Stimulated activated CD4-positive, alpha-beta T cell treated with anti-CD3 and anti-CD28 coated beads, Interleukin-4, amount 100 ng/mL, for 24 hours (primary cell): ENCODE measurements at places on chromosomes 7 and 10.
A peak's percentile ranks its signal among the peaks of the same experiment; 100 is the strongest.

DNA sequence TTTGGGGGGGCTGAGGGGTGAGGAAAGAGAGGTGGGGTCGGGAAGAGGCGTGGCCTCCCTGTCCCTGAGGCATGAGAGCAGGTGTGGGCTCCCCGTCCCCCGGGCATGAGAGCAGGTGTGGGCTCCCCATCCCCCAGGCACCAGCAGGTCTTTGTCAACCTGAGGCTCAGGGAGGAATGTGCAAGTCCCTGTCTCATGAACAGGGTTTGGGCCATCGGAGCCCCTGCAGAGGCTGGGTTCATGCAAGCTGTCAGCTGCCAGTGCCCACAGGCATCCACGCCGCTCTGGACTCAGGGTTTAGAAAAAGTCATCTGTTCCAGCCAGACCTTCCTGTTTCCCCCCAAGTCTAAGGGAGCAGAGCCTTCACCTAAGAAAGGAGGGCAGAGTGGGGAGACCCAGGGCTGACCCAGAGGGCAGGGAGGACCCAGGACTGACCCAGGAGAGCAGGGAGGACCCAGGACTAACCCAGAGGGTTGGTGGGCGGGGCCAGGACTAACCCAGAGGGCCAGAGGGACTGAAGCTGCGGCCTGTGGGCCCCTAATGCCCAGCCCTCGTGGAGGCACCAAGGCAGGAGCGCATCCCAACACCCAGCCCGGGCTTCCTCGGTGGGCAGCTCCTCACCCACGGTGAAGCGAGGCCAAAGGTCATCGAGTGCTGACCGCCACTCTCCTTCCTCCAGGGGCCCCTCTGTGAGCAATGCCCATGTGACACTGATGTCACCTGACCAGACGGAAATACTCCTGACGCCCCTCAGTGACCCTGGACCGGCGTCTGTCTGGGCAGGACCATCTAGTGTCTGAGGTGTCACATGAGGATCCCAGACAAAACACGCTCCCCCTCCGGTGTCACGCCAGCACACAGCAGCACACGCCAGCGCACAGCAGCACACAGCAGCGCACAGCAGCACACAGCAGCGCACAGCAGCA, 28.9 kb upstream of the GPR146 start:
- DNase-seq: no peak

DNA sequence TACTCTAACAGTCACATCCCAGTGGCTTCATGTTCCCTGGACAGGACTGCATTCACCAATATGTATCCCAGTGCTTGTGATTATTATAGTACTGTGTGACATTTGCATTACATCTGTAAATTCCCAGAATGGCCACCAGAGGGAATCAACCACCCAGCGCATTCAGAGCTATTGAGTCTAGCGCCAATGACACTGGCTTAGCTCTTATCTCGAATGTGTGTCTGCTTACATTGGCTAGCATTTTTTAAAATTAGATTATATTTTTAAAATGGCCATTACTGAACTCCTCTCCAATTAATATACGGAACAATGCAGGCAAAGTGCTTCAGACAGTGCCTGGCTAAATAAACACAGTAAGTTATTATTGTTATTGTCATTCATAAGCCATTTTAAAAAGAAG, 36.3 kb downstream of the TRIL start:
- DNase-seq: peak; percentile 39

DNA sequence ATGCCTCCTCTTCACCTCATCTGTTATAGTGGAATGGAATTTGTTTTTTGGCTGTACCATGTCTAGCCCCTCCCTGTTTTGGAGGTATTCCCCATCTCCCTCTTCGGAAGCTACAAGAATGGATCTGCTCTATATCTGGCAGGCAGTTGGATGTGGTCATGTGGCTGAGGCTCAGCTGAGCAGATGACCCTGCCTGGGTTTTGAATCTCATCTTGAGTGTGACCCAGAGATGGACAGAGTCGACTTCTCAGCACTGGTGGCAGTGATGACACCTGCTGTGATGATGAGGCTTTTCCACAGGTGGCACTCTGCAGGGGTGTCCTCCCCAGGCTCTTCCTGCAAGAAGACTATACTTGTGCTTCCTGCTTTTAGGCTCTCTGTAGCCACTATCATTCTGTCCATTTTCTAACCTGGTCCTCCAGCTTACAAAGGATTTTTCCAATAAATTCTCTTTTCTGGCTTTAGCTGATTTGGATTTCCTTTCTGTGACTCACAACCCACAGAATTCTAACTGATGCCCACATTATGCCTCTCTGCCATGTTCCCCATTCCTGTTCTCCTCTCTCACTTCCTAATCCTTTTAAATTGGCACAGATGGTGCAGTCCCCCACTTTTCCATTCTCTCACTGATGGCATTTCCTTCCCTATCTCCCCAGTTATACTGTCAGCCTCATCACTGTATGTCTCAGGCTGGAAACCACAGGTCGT, 7.5 kb upstream of the ARHGAP22 start:
- DNase-seq: no peak

- DNase-seq: no peak
Observed at GRCh38 chr7:6290319-6290741, 17.9 kb upstream of the CYTH3 start.

DNA sequence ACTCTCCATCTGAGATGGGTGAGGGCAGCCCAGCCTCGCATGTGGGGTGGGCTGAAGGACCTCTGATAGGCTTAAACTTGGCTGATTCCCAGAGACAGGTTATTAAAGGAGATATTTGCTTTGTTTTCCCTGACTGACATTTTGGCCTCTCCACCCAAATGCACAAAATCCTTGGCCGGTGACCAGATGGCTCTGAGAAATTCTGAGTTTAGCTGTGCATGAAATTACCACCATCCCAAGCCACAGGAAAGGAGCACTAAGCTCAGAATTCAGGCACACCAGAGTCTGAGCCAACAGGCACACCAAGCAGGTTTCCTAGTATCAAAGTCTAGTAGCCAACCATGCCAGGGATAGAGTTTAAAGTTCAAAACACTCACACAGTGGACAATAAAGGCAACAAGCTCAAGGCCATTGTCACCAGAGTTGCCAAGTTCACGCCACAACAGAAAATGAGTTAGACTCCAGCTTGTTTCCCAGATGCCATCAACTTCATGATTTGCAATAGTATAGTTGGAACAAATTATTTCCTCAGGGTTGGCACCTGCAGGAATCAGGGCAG, 387.6 kb downstream of the KCNMA1 start:
- DNase-seq: no peak

GRCh38 chr7:70523249-70523988, 608.5 kb upstream of the GALNT17 start:
- DNase-seq: no peak

DNA sequence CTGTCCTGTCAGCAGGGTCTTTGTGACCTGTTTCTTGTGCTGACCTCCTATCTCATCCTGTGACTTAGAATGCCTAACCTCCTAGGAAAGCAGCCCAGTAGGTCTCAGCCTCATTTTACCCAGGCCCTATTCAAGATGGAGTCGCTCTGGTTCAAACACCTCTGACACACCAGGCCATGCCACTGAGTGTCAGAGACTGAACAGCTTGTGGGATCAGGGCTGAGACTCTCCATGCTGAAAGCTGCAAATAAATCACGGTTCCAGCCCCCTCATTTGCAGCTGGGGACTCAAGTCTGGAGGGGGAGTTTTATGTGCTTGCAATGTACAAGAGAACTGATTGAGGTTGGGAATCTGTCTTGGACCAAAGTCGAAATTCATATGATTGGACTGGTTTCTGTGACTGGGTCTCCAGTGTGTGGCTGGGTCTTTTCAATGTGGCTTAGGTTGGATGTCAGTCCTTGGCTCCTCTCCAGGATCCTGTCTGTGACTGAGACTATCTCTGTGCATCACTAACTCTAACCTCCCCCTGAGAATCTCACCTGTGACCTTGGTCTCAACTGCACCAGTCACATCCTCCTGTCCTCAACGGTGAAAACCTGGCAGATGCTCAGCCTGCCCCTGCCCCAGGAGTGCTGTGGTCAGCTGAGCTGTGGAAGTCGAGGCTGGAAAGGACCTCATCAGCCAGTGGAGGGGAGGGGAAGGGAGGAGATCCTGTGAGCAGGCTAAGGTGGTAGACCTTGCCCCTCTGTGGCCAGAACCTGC, 11.7 kb downstream of the PRF1 start:
- no peak for DNase-seq

GRCh38 chr10:73827346-73828089, 16.1 kb upstream of the NDST2 start:
- no peak for DNase-seq

DNA sequence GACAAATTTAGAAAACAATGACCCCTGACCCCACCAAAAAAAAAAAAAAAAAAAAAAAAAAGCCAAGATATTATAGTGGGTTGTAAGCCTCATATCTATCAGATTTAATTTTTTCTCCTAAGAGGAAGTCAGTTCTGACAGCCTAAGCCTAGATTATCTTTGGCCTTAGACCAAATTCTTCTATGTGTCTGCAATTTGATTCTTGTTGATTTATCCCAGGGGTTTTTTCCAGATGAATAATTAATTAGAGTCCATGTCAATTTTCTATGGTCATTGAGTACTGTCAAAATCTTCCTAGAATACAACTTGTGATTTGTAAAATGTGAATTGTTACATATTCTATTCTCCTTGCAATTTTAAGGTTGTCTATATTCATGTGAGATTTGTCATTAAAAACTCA, 151.6 kb upstream of the CACNA2D1 start:
- DNase-seq: no peak

DNA sequence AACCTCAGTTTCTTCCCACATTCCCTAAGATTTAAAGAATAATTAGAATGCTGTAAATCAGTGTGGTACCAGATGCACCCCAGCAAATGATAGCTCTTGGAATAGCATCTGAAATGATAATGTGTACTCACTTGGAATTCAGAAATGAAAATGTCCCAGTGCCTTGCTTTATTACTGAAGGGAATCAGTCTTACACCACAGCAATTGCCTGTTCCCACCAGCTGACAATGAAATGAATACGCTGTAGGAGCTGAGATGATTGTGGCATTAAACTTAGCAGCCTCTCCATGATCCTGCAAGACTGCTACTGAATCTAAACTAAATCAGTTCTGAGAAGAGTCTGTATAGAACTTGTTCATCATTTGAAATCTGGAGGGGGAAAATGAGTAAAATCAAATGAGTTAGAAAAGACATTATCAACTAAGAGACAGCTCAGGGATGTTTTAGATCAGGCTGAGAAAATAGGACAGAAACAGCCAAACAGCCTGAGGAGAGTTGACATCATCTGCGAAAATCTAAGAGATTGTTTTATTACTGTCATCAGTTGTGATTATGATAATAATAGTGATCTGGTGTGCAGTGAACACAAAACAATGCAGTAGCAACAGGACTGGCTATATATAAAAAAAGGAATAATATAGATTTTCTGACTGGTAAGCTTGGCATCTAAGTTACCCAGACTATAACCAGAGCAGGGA, 108.6 kb upstream of the SLC13A1 start:
- DNase-seq: no peak

- DNase-seq: no peak
Observed at GRCh38 chr7:38748056-38748610, 117.0 kb upstream of the AMPH start.

DNA sequence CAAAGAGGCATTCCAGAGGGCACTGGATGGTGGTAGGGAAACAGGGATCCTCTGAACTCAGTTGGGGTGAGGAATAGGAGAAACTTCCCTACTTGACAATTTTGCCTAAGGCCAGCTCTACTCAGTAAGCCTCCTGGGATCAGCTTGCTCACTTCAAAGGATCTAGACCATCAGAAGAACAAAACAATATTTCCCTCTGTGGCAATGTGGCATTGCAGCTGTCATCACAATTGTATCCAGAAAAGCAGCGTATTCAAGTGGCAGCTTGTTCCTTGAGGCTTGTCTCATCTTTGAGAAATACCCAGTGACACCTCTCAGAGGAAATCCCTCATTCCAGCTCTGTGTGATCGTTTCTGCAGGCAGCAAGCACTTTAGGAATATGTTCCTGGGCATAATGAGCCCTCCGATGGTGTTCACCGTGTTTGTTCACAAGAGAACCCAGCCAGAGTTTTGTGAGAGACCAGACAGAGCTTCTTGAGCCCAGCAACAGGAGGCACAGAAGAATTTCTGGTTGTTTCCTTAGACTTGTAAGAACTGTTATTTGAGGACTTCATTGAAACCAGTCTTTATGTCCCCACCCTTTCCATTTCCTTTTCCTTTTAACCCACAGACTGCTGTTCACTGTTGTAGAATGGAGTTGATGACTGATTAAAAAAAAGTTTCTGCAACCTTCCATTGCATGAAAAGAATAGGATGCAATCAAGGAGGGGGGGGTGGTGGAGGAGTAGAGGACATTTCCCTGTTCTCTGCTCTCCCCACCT, 747.3 kb downstream of the LRMDA start:
- DNase-seq: no peak

GRCh38 chr10:132555648-132556575, 18.3 kb downstream of the INPP5A start:
- DNase-seq: no peak

DNA sequence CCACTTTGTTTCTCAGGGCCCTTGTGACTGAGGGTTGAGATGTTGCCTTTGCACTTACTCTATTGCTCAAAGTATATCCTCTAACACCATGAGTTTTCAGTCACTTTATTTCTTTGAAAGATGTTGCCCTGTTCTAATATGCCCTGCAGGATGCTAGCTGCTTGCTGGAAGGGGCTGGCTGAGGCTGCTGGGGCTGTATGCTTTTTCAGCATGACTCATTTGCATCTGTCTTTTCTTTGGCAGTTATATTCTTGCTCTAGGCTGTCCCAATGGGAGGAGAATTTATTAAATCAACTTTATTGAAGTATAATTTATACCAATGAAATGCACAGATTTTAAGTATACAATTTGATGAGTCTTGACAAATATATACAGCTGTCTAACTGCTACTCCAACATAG, 157.7 kb downstream of the PLPP4 start:
- DNase-seq: no peak

- peak; percentile 36 for DNase-seq
Observed at GRCh38 chr7:2522780-2523433, 3.3 kb downstream of the LFNG start.

- DNase-seq: no peak
Observed at GRCh38 chr7:1220977-1221745, 11.5 kb upstream of the UNCX start.

DNA sequence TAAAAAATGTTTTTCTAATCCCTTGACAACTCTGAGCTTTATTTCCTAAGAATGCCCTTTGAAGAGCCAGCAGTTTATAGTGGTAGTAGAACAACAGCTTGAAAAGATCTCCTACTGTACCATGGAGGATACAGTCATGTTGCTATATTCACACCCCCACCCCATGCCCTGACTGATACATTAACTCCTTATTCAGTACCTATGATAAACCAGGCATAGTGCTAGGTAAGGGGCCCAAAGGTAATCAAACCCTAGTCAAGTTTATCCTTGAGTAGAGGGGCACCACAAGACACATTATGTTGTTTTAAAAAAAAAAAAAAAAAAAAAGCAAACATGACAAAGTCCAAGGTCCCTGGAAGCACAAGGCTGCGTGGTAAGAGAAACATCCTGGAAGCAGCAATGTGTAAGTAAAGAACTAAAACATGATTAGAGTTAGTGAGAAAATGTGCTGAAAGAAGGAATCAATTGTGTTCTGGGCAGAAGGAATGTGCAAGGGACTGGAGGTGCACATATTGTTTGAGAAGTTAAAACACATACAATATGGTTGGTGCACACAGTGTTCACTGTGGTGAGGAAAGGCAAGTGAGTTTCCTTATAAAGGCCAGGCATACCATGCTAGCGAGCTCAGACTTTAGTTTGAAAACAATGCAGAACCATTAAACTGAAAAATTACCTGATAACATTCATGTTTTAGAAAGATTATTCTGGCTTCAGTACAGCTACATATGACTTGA, 51.2 kb downstream of the PDE1C start:
- DNase-seq: no peak
